Brain (organoid and tissue), 16 donors: ENCODE measurements at places on chromosomes 6 and 20.

GRCh38 chr6:110449541-110449895 lies 26.9 kb downstream of the SLC22A16 start:
- DNase-seq, result no peak

- no peak for DNase-seq
These were observed 332.7 kb downstream of the CENPW start for GRCh38 chr6:126672649-126673048.

- no peak for DNase-seq
These were observed 43.3 kb downstream of the FYN start for GRCh38 chr6:111829998-111830397.

DNA sequence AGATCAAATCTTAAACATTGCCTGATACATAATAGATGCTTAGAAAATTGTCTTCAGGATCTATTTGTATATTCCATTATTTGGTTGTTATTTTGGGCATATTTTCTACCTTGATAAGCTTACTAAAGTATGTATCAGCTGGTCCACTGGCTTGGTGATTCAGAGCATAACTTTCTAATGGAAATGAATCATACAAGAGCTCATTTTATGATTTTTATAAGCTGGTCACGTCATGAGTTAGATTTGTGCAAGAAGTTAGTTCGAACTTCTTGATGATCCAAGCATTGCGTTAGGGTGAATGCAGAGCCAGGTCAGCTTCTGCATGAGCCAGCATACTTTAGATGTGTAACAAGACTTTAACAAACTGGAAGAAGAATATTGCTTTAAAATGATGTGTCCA lies 144.5 kb upstream of the FLRT3 start:
- no peak for DNase-seq

GRCh38 chr6:94468830-94469229 lies 1049.5 kb upstream of the EPHA7 start:
- no peak for DNase-seq

DNA sequence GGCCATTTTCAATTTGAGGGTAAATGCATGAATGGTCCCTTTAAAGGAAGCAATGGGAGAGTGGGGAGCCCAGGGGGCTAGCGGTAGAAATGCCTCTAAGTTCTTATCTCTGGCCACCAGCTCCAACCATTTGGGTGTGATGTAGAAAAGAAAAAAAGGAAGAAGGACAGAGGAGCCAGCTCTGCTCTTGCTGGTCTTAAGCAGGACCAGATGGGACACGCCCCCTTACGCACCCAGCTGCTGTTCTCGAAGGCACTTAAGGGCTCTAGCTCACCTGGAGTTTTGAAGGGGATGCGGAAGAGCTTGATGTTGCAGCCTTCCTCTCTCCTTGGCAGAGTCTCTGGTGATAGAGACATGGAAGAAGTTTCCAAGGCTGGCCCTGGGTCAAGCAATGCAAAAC lies 59.5 kb upstream of the RNF144B start:
- DNase-seq, result no peak

DNA sequence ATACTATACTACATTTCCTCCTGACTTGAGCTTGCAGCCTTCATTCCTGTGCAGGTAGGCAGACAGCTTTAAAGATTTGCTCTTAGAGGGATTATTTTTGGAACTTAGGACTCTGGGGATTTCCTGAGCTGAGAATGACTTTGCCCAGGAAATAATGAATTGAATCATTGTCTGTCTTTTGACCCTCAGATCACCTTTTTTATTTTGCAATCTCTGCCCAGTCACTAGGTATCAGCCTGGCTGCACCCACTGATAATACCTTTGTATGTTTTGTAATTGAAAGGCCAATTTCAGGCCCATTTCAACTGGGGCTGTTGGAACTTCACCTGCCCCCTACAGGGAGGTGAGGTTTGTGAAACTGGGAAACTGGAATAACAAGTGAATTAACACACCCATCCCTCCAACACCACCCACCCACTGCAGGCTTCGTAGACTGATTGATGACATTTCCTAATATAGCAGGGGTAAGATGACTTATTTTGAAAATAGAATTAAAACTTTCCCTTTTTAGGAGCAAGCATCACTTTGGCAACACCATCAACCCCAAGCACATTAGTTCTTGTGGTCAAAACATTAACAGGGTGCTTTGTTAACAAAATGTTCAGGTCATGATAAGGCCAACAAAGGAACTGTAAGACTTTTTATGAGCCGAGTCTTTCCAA lies 157.1 kb upstream of the CENPW start:
- no peak for DNase-seq

DNA sequence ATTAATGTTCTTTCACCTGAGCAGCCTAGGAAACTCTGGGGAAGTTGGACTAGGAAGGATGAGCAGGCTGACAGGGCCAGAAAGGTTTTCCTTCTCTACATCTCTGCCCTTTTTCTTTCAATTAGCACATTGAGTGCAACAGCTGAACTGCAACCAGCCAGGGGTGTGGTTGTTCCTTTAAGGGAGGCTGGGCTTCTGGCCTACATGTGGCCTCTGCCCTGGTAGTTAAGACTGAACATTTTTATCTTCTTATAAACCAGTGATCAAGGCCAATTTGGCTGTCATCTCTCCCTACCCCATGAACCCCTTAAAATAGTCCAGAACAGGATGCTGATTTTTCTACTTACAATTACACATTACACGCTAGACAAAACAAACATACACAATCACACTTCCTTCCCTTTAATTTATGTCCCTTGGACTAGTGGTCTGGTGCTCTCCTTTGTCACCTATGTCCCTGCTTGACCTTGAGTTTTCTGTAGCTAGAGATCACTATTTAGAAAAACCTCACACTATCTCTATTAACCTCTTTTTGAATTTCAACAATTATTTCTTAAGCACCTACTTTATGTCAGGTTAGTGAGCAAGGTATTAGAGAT lies 60.3 kb downstream of the RNF217 start:
- no peak for DNase-seq

GRCh38 chr20:8787090-8787489 lies 281.8 kb upstream of the PLCB4 start:
- DNase-seq, result no peak

- DNase-seq, result peak; percentile 35
These were observed 1.5 kb downstream of the LIN28B start for GRCh38 chr6:104958178-104959025.

GRCh38 chr20:24863356-24863755 lies 85.7 kb upstream of the CST7 start:
- DNase-seq, result peak; percentile 35

DNA sequence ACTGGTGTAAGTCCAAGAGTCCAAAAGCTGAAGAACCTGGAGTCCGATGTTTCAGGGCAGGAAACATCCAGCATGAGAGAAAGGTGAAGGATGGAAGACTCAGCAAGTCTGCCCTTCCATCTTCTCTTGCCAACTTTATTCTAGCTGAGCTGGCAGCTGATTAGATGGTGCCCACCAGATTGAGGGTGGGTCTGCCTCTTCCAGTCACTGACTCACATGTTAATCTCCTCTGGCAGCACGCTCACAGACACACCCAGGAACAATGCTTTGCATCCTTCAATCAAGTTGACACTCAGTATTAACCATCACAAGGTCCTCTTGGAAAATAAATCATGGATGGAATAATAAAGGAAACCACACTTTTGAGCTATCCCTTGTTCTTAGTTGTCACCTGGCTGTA lies 121.2 kb downstream of the MAP3K7 start:
- DNase-seq, result no peak

GRCh38 chr6:167779993-167780655 lies 46.6 kb upstream of the AFDN start:
- no peak for DNase-seq

DNA sequence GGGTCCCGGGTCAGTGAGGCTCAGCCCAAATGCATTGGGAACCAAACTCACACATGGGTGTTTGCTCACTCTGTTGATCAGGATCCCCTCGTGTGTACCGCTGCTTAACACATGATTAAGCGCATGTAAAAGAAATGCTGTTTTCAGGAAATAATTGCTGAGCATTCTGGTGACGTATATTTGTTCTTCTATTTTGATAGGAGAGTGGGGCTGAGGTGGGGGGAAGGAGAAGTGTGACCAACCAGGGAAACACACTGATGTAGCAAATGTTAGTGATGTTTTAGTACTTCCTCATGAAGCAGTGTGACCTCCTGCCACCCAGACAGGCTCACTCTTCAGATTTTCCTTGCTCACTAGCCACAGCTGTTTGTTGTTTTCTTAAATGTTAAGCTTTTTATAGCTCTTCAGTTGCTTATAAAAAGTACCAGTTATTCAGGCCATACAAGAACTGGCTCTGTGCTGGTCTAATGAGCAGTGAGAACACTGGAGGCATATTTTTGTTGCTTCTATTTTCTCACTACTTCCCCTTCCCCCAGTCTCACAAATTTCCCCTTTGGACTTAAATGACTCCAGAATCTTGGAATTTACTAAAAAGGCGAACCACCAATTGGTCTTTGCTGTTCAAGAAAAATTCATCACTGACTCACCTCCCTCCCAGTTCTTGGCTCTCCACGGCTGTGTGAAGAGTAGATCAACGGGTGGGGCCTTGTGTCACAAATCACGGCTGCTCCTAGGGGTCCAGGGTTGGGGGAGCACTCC lies 79.2 kb upstream of the BACH2 start:
- no peak for DNase-seq

GRCh38 chr20:52622081-52622480 lies 350.1 kb upstream of the TSHZ2 start:
- no peak for DNase-seq

DNA sequence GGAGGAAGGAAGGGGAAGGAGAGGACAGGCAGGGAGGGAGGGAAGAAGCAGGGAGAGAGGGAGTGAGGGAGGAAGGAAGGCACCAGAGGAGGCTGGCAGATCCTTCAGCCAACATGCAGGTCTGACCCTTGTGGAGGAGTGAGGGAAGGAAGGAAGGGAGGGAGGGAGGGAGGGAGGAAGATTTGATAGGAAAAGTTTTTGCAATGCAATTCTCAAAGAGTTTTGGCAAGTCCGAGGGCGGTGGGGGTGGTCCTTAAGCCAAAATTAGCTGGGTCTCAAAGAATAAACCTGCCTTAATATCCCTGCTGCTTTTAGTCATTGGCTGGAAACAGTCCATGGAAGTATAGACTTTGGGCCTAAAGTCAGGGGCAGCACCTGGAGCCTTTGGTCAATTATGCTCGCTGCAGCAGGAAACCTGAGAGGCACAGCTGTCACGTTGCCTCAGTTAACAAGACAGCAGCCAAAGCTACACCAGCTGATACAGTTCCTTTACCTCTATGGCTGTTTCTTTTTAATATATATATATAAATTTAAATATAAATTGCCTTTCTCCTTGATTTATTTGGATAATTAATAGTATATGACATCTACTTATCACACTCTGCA lies 115.7 kb upstream of the RALGAPA2 start:
- DNase-seq, result no peak

DNA sequence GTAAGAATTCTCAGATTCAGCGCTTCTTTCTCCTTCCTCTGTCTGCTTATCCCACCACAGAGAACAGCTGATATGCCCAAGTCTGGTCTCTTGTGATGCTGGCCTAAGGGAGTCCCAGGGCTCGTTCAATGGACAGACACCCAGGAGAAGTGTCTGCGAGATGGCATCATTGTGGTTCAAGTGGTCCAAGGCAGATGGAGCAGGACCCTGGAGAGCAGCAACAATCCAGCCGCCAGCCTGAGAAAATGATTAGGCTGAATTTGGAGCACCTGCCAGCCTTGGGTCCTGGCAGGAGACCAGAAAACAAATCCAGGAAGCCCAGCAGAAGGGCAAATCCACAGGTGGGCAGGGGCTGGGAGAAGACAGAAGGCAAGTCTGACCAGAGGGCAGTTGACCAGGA lies 145.8 kb downstream of the PTPRT start:
- peak; percentile 14 for DNase-seq

DNA sequence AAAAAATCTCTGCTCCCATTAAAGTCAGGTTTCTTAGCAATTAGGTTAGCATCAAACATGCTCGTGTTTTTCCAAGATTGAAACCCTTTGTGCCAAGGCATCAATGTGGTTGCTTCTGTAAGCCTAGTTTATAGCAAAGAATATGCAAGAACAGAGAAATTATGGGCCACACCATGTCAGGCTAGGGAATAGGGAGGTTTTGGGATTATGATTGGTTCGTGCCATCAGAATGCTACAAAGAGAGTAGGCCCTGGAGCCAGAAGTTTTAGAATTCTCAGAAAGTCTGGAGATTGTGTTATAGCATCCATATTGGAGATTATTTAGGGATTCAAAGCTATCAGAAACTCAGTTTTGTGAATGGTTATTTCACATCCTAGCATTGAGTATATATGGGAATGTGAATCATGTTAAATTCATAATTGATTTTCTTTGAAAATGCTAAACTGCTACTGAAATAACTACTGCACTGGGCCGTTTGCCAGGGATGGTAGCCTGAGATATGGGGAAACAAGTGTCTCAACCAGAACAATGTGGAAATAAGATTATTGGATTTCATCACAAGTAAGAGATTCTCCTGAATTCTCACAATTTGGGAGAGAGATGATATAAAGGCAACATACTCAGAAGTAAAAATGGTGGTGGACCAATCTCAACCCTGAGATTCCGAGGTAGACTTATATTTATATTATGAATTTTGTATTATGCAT lies 45.3 kb downstream of the ZNF292 start:
- DNase-seq, result no peak

DNA sequence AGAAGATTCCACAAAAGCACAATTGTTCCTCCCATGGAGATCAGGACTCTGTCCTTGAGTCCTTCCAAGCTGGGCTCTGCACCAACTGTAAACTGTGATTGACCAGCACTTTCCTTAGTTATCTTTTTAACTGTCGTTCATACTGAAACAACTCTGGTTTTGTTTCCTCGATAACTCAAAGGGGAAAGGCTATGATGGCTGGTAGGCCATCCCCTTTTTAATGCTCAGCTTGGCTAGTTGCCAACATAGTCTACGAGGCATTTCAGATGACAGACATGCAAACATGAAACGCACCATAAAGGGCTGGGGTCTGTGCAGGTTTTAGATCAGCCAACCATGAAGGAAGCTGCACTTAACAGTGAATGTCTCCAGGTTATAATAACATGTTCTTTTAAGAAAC lies 497.1 kb upstream of the ARID1B start:
- DNase-seq, result no peak

GRCh38 chr6:110140650-110141049 lies 38.8 kb downstream of the WASF1 start:
- DNase-seq, result no peak

- no peak for DNase-seq
These were observed 928.9 kb downstream of the EYS start for GRCh38 chr6:64777941-64778785.

DNA sequence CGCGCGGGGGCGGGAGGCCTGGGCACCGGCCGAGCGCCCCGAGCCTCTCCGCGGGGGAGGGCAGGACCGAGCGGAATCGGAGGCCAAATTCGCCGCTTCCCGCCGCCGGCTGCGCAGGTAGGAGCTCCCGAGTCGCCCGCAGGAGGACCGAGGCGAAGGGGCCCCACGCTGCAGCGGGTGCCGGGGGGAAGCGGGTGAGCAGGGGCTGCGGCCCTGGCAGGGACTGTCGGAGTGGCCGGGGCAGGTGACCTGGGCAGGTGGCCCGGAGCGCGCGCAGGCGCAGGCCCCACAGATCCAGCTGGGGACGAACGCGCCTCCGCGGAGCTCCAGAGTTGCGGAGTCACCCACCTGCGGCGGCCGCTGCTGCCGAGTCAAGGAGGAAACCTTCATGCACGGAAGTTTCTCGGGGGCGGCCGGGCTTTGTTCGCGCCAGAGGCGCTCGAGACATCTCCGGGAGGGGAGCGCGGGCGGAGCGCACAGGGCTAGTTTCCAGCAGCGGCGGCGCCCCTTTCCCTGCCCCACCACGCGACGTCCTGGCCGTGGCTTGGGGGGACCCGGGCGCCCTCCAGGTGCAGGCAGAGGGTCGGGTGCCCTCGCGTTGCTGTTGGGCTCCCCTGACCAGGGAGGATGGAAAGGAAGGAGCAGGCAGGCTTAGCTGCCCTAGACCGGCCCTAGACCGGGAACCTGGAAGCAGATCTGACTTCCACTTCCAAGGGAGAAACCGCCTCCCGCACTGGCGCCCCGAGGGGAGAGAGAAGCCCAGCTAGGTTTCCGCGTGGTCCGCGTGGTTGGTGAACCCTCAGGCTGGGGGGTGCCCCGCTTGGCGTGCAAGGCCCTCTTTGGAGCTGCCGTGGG lies 590 bp downstream of the SLCO4A1 start:
- peak; percentile 37 for DNase-seq
